ENCODE measurements at places on chromosomes 16 and 17. TPM values are rescaled to one million over a fixed set of nuclear protein-coding genes. Genes with fewer than 3 reads are reported as not detected.

Gene ERAL1
- 54.2 TPM for polyA plus RNA-seq

Gene BAIAP3
- polyA plus RNA-seq = 8.1 TPM

GRCh38 chr17:7854078-7854777, 638 bp upstream of the TMEM88 start:
- peaks cover 46% of the 10 kb centered on the region for H3K36me3 ChIP-seq
- H3K27ac ChIP-seq = no peak overlapping the region
- no peaks in the 10 kb centered on the region for H3K27me3 ChIP-seq
- no peak for DNase-seq

DNA sequence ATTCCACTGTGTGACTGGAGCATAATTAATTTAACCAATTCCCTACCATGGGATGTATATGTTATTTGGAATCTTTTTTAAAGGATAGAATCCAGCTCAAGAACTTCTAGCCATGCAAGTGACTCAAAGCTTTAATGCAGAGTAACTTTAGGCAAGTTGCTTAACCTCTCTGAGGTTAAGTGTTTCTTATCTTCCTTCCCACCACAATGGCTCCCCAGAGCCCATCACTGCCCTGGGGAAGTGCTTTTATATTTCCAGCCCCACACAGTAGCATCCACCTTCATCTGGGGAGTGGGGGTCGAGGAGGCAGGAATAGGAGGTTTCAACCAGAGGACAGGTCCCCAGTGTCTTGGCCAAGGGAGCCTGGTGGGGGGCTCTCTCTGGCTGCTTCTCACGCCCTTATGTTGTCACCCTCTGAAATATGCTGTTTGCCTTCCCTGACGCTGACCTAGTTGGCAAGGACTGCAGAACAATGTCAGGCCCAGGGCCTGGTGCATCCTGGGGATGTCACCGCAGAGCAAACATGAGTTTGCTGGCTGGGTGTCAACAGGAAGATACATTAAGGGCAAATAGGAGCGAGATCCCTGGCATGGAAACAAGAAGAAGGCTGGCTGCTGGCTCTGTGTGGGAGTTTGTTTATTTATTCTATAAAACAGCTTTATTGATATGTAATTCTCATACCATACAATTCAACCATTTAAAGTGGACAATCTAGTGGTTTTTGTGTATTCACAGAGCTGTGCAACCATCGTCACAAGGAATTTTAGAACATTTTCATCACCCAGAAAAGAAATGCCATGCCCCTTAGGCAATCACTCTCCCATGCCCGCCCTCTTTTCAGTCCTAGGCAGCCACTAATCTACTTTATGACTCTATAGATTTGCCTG, 46.6 kb upstream of the WSB1 start:
- no peaks in the 10 kb centered on the region for H3K27me3 ChIP-seq
- no peak for DNase-seq
- H3K4me1 ChIP-seq = peaks cover 6% of the 10 kb centered on the region
- H3K27ac ChIP-seq = no peak overlapping the region
- H3K4me3 ChIP-seq = no peak overlapping the region
- no peaks in the 10 kb centered on the region for H3K36me3 ChIP-seq

GRCh38 chr17:78661093-78661770, 84.0 kb upstream of the DNAH17 start:
- H3K36me3 ChIP-seq = no peaks in the 10 kb centered on the region
- no peaks in the 10 kb centered on the region for H3K27me3 ChIP-seq
- H3K27ac ChIP-seq = no peak overlapping the region
- no peak for DNase-seq
- peaks cover 16% of the 10 kb centered on the region for H3K4me1 ChIP-seq
- H3K4me3 ChIP-seq = no peak overlapping the region

DNA sequence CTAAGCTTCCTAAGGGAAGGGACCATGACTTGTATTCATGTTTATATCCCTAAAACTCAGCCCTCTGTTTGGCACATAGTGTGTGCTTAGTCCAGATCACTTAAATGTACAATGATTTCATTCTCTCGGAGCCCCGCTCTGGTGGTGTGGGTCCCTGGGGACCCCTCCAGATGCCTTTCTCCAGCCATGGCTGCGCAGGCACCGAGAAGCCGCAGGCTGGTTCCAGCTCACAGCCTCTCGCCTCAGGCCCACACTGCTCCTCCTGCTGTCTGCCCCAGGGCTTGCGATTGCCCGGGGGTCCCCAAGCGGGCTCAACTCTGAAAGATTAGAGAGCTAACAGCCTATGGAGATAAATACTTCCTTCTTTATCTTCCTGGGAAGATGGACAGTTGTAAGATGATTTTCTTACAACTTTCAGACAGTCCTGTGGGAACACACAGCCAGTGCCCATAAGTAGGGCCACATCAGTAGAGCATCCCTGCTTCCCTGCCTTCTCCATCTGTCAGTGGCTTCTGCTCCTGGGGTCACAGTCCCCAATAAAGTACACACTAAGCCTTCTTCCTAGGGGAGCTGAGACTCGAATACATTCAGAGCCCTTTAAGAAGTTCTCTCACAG, 66.2 kb downstream of the CENPV start:
- peak overlapping the region; percentile 85 for H3K27ac ChIP-seq
- no peak for DNase-seq
- no peak overlapping the region for H3K4me3 ChIP-seq
- H3K36me3 ChIP-seq = no peaks in the 10 kb centered on the region
